ENCODE measurements at places on chromosomes 3 and 15.

GRCh38 chr15:34717729-34718128 lies 37.1 kb downstream of the GJD2 start:
- DNase-seq: no peak
- no peaks in the 10 kb centered on the region for H3K4me1 ChIP-seq
- H3K4me3 ChIP-seq: no peak overlapping the region
- H3K27me3 ChIP-seq: peaks cover 46% of the 10 kb centered on the region

- no peaks in the 10 kb centered on the region for H3K36me3 ChIP-seq
- peaks cover 20% of the 10 kb centered on the region for H3K4me1 ChIP-seq
- no peaks in the 10 kb centered on the region for H3K27me3 ChIP-seq
These were observed 45.7 kb downstream of the CD86 start for GRCh38 chr3:122100591-122101463.

- no peaks in the 10 kb centered on the region for H3K27me3 ChIP-seq
- no peak for DNase-seq
- H3K36me3 ChIP-seq: no peaks in the 10 kb centered on the region
- no peaks in the 10 kb centered on the region for H3K4me1 ChIP-seq
These were observed 154.1 kb downstream of the LSAMP start for GRCh38 chr3:116291141-116291540.

DNA sequence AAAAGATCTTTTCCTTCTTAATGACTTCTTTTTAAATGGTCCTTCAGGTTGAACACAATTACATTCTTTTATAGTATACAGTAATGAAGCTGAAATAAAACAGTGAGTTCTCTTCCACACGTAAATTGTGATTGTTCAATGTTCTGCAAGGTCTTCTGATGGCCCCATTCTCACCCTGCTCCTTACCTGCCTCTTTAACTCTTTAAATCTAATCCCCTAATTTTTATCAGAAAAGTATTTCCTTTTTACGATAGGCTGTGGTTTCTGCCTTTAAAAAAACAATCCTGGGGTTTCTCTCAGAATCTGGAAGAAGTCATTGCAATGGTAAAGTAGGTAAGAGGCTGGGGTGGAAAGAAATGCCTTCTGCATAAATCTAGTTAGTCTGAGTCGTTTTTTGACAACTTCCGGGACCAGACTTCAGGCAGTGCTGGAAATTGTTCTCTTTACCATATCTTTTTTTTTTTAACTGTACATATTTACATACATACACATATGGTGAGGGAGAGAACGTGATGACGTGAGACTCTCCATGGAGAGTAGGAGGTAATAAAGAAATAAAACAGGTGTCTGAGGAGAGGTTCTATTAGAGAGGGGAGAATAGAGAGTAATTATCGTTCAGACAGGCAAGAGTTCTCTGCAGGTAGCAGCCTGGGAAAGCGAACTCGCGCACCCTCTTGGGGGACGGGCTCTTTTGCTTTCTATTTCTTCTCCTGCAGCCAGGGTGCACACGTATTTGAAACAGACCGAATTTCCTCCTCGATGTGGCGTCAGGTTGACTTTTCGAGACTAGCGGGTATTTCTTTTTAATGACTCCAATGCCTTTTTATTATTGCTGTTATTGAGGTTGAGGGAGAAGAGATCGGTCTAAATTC lies at the start of gene SIDT1:
SIDT1 (plus strand) TSS at position 730 of the 872 bp plus-strand sequence. CDS start 467 bp downstream, outside the sequence.
- H3K27ac ChIP-seq: peak within 1 kb of the TSS; percentile 99
- H3K4me3 ChIP-seq: peak within 1 kb of the TSS; percentile 99
- H3K4me1 ChIP-seq: peaks cover 49% of the 10 kb centered on the region

GRCh38 chr15:74780523-74781430 lies 1.1 kb upstream of the CSK start:
- peak overlapping the region; percentile 87 for H3K4me3 ChIP-seq
- H3K4me1 ChIP-seq: peaks cover 68% of the 10 kb centered on the region
- peak overlapping the region; percentile 96 for H3K27ac ChIP-seq
- H3K27me3 ChIP-seq: no peaks in the 10 kb centered on the region
- peaks cover 31% of the 10 kb centered on the region for H3K36me3 ChIP-seq
- DNase-seq: peak; percentile 51

- no peak overlapping the region for H3K27ac ChIP-seq
- no peak overlapping the region for H3K4me3 ChIP-seq
- no peak for DNase-seq
These were observed 45.3 kb downstream of the ALDH1L1 start for GRCh38 chr3:126135071-126135405.

GRCh38 chr3:24829011-24829581 lies 334.4 kb upstream of the THRB start:
- H3K27me3 ChIP-seq: peaks cover 26% of the 10 kb centered on the region
- H3K4me3 ChIP-seq: no peak overlapping the region
- no peak overlapping the region for H3K27ac ChIP-seq
- H3K4me1 ChIP-seq: no peaks in the 10 kb centered on the region
- H3K36me3 ChIP-seq: no peaks in the 10 kb centered on the region
- no peak for DNase-seq

- H3K27ac ChIP-seq: no peak overlapping the region
- H3K36me3 ChIP-seq: no peaks in the 10 kb centered on the region
These were observed 643.1 kb downstream of the ZPLD1 start for GRCh38 chr3:103077910-103078309.

DNA sequence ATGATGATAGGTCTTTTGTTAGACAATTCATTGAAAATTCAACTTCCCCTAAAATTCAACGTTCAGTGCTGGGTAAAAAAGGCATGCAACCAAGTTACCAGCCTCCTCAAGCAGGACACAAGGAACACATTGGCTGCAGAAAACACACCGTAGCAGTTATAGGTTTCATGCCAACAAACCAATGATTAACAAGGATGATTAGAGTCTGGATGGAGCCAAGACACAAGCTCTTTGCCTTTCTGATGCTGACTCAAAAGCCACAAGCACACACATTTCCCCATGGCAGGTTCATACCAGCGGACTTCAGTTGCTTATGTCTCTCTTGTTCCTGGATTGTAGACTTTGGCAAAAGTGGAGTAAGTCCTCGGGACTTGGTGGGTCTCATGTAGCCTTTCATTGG lies 105.8 kb downstream of the DHX30 start:
- H3K36me3 ChIP-seq: peaks cover 21% of the 10 kb centered on the region
- H3K27me3 ChIP-seq: no peaks in the 10 kb centered on the region
- H3K4me3 ChIP-seq: no peak overlapping the region
- H3K27ac ChIP-seq: no peak overlapping the region
- no peak for DNase-seq

DNA sequence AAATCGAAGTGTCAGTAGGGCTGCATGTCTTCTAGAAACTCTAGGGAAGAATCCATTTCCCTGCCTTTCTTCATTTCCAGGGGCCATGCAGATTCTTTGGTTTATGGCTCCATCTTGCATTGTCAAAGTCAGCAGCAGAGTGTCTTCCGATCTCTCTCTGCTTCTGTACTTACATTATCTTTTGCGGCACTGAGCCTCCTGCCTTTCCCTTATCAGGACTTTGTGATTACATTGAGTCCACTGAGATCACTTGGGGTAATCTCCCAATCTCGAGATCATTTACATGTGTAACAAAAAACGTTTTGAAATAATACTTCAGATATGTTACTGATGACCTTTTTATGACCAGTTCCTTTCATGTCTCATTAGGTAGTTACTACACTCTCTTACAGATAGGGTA lies 695.9 kb downstream of the NSUN3 start:
- no peaks in the 10 kb centered on the region for H3K36me3 ChIP-seq
- no peak for DNase-seq
- no peak overlapping the region for H3K27ac ChIP-seq
- H3K4me1 ChIP-seq: no peaks in the 10 kb centered on the region

DNA sequence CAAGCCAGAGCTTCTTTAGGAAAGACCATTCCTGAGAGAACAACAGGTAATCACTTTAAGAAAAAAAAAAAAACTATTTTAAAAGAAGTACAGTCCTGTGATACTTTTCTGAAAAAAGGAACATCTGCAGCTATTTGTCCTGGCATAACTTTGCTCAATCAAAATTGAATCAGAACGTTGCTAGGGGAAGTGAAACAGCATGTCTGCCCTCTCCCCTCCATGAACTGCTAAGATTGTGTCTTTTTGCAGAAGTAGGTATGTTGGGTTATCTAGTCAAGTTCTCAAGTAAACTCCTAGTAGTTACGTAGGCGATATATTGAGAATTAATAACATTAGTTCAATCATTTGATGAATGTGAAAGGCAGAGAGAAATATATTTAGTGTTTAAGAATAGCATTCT lies 1013.3 kb downstream of the TUSC7 start:
- no peak overlapping the region for H3K27ac ChIP-seq
- no peaks in the 10 kb centered on the region for H3K36me3 ChIP-seq
- H3K27me3 ChIP-seq: no peaks in the 10 kb centered on the region
- H3K4me1 ChIP-seq: no peaks in the 10 kb centered on the region

DNA sequence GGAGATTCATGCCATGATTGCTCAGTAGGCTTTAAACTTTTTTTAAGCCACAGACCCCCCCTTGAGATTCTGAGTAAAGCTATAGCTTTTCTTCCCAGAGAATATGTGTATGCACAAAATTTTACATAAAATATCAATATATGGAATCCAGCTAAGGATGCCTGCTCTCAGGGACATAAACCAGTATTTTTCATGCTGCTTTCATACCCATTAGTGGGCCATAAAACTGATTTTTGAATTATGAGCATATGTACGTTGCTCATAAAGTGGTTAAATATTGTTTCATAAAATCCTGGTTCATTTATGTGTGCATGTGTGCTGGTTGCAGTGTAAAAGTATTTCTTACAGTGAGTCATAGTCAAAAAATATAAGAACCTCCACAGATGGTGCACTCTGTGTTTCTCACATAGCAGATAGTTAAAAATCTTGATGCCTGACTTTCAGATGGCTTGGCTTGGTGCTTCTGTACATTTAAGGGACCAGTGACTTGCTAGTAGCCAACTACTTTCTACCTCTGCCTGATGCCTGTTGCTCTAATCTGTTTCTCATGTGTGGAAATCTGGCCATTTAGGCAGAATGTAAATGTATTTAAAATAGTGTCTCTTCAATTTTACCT lies 71.9 kb downstream of the ARHGEF26 start:
- no peak overlapping the region for H3K27ac ChIP-seq
- no peaks in the 10 kb centered on the region for H3K4me1 ChIP-seq
- H3K27me3 ChIP-seq: peaks cover 7% of the 10 kb centered on the region
- no peak overlapping the region for H3K4me3 ChIP-seq

GRCh38 chr3:153752405-153753027 lies 368.7 kb upstream of the ARHGEF26 start:
- no peak for DNase-seq
- H3K4me3 ChIP-seq: no peak overlapping the region
- no peak overlapping the region for H3K27ac ChIP-seq
- no peaks in the 10 kb centered on the region for H3K36me3 ChIP-seq

DNA sequence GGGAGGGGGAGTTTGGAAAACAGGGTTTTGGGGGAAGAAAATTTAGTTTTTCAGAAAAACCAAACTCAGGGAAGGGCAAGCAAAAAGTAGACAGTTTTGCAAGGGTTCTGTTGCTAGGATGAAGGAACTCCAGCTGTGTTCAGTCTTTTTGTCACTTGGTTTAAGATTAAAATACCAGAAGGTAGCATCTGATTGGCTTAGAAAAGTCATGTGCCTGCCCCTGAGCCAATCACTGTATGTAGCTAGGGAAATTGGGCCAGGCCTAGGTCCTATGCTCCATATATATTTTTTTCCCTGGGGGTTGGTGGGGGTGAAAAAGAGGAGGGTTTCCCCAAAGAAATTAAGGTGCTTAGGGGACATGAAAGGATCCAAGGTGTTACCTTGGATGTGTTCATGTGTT lies 24.3 kb downstream of the CLDN11 start:
- no peak overlapping the region for H3K27ac ChIP-seq
- no peaks in the 10 kb centered on the region for H3K4me1 ChIP-seq
- DNase-seq: no peak
- H3K36me3 ChIP-seq: no peaks in the 10 kb centered on the region

DNA sequence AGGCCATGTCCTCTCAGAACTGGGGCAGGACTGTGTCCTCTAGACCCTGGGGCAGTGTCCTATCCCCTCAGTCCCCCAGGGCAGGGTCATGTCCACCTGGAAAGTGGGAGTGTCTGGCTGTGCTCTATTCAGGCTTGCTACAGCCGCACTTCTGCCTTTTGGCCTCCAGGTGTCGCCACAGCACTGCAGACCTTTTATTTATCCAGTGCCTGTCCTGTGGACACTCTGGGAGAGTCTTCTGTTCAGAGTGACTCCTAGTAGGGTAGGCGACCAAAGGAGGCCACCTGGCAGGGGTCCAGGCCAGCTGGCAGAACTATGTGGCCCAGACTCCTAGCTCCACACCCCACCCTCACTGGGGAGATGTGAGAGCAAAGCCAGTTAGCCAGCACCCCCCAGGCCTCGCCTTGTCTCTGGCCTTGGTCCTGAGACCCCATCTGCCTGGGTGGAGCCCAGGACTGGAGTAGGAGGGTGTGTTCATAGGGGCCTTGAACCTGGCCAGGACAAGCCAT lies 3.9 kb downstream of the TMIE start:
- peaks cover 50% of the 10 kb centered on the region for H3K27me3 ChIP-seq
- H3K4me1 ChIP-seq: peaks cover 10% of the 10 kb centered on the region
- no peak overlapping the region for H3K27ac ChIP-seq
- H3K36me3 ChIP-seq: no peaks in the 10 kb centered on the region

DNA sequence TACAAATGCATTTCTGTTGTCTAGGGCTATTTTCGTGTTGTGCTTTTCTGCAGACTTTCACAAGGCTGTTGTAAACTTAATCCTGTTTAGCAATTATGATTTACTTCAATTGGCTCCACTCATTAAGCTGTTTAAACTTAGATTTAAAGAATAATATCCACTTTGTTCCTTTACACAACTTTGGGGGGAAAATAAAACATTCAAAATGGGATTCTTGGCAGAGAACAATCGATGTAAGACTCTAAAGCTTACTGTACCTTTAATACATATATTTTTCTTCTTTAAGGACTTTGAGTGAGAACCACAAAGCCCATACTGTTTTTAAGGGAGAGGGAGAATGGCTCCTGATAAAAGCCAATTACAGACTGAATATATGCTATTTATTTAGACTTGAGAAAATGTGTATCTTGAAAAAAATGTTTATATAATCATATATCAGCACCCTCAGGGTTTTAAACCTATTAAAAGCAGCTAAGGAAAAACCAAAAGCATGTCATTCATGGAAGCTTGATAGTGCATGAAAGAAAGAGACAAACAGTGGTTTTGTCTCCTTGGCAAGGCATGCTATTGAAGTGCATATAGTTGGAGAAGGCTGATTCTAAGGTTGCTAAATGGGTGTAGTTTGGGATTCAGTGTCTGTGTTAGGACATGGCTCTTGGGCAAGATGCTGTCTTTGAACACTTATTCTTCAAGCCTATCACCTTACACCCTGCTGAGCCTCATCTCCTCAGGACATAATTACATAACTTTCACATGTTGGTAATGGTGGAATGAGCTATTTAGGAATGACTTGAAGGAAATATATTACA lies 293.4 kb upstream of the TBC1D5 start:
- DNase-seq: no peak
- no peak overlapping the region for H3K4me3 ChIP-seq
- no peaks in the 10 kb centered on the region for H3K4me1 ChIP-seq

DNA sequence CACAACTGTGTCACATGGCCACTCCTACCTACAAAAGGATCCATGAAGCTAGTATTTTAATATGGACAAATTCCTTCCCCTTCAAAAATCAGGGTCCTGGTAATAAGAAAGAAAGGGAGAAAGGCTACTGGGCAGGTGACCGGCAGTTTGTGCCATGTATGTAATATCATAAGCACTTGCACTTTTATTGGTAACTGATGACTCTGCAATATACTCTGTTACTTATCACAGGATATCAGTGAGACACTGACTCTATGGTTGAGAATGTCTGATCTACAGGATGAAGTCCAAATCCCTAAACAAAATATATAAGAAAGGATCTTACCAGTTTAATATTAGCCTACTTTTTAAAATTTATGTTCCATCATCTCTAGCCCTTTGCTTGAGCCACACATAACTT lies 315.2 kb downstream of the AGBL1 start:
- H3K4me1 ChIP-seq: no peaks in the 10 kb centered on the region
- DNase-seq: no peak
- H3K36me3 ChIP-seq: no peaks in the 10 kb centered on the region
- H3K27ac ChIP-seq: no peak overlapping the region
- H3K4me3 ChIP-seq: no peak overlapping the region

All from activated naive CD4-positive, alpha-beta T cell treated with anti-CD3 and anti-CD28 coated beads, Interleukin-2, amount 10 ng/mL, durations not matched to agents 7 days and 5 days (primary cell).